ENCODE measurements at places on chromosomes 6 and 20.

- DNase-seq = no peak
Observed at GRCh38 chr6:125857846-125858245, 67.1 kb downstream of the NCOA7 start.

DNA sequence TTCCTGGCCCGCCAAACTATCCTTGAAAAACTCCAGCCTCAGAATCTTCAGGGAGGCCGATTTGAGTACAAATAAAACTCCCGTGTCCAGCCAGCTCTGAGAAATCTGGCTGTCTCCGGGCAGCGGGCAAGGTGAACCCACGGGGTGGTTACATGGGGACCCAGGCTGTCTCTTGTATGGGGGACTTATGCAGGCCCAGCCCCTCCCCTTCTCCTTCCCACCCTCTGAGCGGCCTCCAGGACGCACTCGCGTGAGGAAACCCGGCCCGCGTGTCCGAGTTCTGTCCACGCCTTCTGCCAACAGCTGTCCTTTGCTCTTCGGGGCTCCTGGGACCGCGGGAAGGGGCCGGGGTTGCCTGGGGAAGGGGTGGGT is 36.3 kb upstream of the BLCAP start:
- no peak for DNase-seq

DNA sequence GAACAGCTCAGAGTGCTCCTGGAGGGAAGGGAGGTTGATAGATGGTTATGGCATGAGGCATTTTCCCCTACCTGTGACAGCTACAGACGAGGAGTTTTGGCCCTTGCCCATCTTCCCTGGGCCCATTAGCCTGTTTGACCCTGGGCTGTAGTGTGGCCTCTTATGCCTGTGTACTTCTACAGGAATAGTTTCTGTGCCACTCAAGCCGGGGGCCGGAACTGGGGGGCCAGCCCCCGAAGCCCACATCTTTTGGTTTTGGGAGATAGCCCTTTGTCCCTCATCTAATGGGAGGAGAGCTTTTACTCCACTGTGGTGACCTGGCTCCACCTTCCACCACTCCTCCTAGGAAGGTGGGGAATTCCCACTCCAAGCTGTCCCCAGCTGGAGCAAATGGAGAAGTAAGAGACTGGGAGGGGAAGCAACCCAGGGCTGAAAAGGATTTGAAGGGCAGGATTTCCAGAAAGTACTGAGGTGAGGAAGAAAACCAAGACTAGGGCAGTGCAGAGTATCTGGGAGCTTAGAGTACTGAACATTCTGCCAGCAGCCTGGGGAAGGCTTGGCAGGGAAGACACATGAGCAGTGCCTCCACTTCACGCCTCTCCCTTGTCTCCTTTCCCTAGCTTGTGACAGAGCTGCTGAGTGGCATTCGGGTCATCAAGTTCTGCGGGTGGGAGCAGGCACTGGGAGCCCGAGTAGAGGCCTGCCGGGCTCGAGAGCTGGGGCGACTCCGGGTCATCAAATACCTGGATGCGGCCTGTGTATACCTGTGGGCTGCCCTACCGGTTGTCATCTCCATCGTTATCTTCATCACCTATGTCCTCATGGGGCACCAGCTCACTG is 6.9 kb downstream of the ABCC10 start:
- no peak for DNase-seq

- DNase-seq = no peak
Observed at GRCh38 chr20:50169329-50169823, 15.9 kb upstream of the PEDS1 start.

GRCh38 chr6:112109262-112109661 is 21.9 kb downstream of the FAM229B start:
- DNase-seq = no peak

- DNase-seq = no peak
Observed at GRCh38 chr6:90220273-90220672, 76.4 kb downstream of the BACH2 start.

DNA sequence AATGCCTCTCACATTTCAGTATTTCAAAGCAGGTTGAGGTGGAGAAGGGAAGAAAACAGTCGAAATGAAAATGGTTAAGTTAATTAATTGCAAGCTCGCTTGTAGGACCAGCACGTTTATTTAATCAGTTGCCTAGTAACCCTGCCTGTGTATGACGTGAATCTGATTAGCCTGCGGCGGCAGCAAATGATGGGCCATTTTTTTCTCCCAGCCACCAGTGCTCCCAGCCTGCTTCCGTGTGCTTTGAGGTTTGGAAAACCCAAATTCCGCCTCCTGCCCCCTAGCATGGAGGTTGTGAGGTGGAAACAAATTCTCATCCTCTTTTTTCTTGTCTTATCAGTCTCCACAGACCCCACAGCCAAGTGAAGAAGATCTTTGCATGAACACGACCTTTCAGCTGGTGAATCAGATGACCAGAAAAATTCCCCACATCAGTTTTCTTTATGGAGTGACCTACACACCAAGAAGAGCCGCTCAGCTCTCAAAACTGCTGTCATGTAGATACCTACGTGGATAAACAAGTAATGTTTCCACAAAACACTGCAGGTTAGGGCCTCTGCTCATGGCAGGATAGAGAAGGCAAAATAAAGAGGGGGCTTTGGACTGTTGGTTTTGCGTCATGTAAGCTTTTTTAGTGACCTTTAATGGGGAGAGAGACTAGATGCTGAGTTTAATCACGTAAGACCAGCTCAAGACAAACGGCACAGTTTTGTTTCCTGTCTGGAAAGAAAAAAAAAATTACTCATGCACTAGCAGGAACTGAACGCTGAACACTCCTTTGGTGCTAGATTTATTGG is 572.9 kb upstream of the NOX3 start:
- DNase-seq = no peak

DNA sequence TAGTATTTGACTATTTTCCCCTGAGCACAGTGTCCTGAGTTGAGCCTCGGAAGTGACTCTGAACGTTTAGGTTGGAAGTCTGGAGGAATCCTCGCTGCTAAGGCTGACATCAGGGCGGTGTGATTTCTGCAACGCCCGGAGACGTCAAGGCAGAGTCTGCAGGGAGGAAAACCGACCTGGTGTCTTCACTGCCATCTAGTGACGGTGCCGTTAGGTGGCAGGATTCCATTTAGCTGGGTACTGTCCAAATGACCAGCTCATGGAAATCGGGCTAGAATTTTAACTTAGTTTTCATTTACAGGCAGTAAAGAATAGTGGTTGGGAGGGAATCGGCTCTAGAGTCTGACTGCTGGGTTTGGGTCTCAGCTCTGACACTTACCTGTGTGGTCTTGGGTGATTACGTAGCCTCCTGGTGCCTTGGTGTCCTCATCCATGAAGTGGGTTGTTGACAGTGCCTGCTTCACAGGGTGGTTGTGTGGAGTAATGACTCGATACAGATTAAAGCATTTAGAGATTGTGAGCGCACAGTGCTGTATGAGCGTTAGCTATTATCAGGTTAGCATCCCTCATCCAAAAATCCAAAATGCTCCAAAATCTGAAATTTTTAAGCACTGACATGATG is 35.0 kb downstream of the FOXF2 start:
- no peak for DNase-seq

DNA sequence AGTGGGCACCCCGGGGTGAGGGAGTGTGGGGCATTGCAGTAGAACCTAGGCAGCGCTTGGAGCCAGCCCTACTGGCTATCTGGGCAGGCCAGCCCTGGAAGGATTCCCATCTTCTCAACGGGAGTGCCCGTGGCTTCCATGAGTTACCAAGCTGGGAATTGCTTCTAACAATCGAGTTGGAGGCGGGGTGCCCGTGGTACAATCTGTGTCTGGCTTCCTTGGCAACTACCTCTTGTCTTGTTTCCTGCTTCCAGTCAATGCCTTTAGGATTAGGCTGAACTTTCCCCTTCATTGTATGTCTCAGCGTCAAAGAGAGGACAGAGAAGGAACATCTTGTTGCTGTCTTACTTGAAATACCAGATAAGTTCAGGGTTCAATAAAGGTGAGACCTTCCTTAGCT is 33.3 kb downstream of the PPP1R14C start:
- no peak for DNase-seq

- no peak for DNase-seq
Observed at GRCh38 chr6:161747506-161747905, 473.6 kb upstream of the AGPAT4 start.

- DNase-seq = no peak
Observed at GRCh38 chr6:139812939-139813338, 438.5 kb upstream of the CITED2 start.

DNA sequence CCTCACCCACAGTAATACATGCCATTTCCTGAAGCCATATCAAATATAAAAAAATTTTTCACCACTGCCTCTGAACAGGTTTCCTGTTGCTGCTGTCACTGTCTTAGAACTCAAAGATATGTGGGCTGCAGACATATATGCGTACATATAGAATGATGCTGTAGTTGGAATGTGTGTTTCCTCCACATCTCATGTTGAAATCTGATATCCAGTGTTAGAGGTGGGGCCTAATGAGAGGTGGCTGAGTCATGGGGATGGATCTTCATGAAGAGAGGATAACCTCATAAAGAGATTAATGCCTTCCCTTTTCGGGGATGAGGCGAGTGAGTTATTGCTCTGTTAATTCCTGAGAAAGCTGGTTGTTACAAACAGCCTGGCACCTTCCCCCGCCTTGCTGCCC is 7.7 kb upstream of the SCP2D1 start:
- DNase-seq = no peak

GRCh38 chr6:108777536-108777935 is 70.7 kb upstream of the ARMC2 start:
- DNase-seq = no peak

DNA sequence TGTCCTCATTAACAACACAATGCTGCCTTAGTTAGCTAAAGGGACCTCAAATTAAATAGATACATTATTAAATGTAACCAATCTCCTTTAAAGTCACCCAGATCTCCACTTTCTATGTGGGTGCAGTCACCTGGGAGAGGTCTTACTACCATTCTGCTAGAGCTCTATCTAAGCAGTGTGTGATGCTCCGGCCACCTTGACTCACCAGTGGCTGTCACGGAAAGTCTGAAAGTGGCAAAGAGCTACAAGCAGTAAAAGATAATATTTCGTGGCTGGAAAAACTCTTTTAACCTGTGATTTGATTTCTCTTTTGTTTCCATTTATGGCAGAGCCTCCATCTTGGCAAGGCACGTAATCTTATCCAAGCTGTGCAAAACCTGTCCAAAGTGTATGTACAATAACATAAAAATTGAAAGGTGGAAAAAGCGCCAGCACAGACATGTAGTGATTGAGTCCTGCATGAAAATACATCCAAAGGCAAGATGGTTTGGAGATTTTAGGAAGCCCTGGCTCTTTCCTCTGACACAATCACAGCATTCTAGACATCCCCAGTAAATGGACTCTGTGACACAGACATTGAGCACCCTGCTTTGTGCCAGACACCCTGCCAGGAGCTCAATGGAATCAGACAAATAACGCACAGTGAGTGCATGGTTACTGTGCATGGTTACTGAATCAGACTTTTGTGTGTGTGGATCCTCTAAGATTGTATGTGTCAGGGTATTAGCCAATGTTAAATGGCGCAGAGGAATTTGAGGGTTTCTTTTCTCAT is 116.6 kb downstream of the ADAT2 start:
- no peak for DNase-seq

Measured in kidney epithelial cell (primary cell).